Stimulated activated CD8-positive, alpha-beta memory T cell treated with anti-CD3 and anti-CD28 coated beads, Interleukin-7, amount 100 ng/mL, for 1 hour (primary cell): ENCODE measurements at places on chromosomes 2 and 18.

- no peak for DNase-seq
Measured at GRCh38 chr2:132849118-132849517, 179.1 kb upstream of the LYPD1 start.

- DNase-seq: no peak
Measured at GRCh38 chr2:24209389-24210105, 34.7 kb downstream of the FAM228A start.

DNA sequence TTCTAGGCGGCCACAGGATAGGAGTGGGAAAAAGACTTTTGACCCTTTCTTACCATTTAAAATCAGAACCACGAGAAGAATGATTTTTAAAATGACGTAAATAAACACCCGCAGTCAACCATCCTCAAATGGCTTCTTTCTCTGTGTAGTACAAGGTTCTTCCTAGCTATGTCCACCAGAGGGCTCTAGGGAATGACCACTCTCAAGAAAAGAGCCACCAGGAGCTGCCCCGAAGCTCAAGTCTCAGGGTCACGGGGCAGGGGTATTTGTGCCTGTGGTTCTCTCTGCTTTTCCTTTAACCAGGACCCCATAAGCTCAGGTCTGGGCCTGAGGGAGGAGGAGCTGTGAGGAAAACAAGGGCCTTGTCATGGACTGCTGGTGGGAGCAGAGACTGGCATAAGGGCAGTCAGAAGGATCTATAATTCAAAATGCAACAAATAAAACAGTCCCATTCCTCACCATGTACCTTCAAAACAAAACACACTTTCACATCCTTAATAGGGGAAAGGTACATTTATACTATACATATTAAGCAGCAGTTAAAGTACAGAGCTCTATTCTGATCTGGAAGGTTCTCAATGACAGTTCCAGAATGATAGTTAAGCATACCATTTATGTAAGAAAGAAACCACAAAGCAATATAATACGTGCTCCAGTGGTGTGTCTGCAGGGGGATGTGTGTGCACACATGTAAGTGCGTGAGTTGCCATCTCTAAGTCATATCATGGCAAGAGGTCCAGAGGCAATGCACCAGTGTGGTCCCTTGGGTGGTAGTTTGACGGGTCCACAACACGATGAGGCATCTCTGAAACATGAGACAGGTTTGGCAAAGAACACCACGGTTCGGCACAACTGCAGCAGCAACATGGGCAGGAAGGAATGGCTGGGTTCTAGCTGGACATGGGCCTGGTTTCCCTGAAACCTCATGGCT, 18.6 kb downstream of the LYPD1 start:
- no peak for DNase-seq

DNA sequence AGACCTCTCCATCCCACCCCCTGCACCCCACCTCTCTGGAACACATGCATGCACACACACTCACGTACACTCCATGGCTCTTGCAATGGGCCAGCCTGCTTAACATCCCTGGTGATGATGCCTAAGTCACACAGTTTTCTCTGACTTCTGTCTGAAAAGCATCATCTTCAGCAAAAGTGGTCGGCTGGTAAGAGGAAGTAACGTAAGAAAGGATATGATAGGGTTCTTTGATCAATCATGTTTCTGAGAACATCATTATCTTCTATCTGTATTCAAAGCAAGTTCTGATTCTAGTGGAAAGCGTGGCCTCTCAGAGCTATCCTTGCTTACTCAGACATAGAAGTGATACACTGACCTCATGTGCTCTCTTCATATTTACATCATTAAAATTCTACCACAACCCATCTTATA, 11.4 kb upstream of the NDUFV2 start:
- no peak for DNase-seq

DNA sequence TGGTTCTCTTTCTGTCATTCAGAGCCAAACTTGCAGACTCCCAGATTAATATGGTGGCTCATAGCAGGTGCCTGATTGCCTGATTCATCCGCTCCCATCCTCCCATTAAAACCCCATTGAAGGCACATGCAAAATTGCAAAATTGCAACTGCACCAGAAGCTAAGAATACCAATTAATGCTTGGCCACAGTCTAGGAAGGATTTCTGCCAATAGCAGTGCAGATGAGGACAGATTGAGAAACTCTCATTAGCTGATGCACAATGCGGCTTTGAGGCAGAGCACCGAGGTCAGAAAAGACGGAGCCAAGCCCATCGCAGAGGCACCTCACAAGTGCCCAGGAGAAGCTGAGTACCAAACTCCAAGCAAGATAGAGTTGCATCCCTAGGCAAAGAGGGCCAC, 172.8 kb downstream of the ARL4C start:
- no peak for DNase-seq

- DNase-seq: no peak
Measured at GRCh38 chr2:215737477-215737876, 275.9 kb downstream of the MREG start.
